GM19239 (cell line): ENCODE measurements at places on chromosomes 16 and 17.

DNA sequence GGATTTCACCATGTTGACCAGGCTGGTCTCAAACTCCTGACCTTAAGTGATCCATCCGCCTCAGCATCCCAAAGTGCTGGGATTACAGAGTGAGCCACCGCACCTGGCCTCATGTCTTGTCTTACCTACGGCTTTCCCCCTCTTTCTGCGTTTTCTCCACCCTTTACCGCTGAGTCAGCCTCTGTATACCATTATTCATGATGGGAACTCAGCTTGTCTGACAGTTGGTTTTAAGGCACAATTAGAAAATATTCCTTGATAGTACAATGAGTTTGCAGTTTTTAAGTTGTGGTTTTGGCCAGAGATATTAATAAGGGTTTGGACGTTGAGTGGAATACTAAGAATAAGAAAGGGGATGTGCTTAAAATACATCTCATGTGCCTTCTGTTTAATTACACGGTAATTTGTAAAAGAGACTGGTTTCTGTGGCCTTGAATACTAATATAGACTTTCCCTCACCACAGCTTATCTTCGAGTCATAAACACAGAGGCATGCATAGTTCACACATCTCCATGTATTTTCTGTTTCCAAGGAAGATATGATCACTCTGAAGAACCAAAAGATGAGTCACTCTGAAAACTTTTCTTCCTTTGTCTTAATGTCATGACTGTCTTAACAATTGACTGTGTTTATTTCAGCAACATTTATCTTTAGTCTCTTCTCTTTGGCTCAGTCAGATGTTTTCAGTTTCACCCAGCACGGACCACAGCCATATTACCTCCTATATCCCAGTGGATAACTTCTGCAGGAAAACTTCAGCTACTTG is 54.4 kb downstream of the PITPNC1 start:
- DNase-seq: no peak

GRCh38 chr17:8255499-8255898 is 6.4 kb downstream of the PFAS start:
- DNase-seq: no peak

DNA sequence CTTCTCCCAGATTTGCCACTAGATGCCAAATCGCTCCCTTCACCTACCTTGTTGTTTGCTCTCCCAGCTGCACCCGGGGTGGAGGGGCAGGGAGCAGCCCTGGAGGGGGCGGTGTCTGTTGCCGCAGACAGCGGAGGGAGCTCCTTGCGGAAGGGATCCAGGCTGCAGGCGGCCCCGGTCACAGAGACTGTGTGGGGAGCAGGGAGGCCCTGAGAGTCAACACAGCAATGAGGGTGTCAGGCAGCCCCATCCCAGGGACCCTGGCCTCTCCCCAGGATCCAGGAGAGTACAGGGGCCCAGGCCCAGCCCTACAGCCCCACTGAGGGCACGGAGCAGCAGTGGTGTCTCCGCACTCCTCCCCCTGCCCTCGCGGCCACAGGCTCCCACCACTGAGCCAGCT is 50.5 kb upstream of the CHMP6 start:
- DNase-seq: no peak

DNA sequence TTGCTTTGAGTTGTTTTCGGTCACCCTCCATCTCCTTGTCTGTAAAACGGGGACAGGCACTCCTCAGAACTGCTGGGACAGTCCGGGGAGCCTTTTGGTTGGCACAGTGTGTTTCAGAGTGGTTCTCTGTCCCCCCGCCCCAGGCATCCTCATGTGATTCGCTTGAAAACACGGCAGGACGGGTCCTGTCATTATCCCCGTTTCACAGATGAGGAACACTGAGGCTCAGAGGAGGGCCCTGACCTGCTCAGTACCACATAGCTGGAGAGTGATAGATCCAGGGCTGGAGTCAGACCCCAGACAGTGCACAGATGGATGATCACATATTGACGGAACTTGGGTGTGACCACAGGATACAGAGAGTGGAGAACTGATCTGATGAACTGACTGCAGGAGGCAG is 13.5 kb upstream of the ADGRG1 start:
- DNase-seq: no peak

- DNase-seq: no peak
Observed at GRCh38 chr17:31721291-31722025, 137.6 kb downstream of the COPRS start.

DNA sequence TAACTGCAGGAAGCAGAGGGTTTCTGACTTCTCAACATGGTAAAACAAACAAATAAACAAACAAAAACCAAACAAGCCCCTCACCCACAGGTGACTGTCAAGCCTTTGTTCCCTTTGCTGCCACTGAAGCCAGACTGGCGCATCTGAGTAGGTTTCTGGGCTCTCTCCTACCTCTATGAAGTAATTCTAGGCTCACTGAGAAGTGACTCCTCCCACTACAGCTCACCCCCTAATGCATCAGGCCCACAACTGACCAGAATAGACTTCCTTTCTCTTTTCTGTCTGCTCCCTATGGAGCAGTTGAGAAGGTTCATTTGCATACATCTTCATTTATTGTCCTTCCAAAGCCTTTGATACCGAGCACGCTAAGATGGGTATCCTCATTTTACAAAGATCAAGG is 77.0 kb upstream of the CCL2 start:
- no peak for DNase-seq

DNA sequence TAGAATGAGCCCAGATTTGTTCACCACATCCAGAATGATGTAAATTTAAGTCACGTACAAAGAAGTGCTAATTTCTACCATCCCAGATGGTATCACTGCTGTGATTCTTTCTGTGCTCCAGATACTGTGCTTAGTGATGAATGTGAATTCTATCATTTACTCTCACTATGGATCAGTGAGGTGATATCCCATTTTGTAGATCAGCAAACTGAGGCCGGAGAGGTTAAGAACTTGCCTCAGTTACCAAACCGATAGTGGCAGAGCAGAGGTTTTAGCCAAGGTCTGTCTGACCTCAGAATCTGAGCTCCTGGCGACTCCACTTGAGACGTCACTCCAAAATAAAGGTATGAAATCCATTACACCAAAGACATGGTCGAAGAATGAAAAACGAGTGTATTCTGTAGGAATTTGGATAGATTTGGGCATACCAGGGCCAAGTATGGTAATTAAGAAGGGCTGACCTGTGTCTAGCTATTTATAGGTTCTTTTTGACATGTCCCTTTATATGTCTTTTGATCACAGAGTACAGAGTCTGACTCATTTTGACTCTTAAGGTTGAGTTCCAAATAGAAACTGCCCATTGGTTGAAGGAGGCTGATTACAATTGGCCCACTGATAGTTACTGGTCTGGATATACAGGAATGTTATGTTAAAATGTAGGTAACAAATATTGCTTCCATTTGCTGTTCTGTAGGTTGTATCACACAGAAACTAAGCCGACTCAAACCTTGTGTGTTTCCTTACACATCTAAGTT is 10.0 kb downstream of the MAP2K6 start:
- no peak for DNase-seq

DNA sequence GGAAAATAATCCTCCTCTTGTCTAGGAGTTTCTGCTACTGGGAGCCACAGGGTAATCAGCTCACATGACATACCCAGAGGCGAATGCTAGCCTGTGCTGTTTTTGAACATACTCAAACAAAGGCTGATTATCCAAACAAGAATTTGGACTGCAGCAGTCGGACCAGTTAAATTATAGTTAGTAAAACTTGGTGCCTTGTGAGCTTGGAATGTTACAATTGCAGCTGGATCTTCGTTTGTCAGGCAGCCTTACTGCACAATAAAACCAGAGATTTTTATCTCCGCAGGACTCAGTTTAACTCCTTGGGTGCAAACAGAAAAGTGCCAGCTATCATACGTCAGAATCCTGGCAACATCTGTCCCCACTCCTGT is 163.8 kb upstream of the TBX2 start:
- DNase-seq: no peak

DNA sequence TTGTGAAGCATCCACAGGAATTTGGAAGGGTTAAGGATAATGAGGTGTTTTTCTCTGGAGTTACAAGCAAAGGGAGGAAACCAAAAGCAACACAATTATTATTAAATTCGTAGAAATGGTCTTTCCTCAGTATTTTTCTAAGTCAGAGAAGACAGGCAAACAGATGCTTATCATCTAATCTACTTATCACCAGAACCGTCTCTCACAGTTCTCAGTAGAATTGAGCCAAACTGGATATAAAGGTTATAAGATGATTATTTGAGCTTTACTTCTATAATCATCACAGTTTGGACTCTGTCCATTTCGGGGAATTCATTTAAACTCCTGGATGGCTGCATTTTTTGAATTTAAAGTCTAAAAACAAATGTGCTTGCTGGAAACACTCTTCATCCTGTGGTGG is 245.0 kb downstream of the KCNJ2 start:
- no peak for DNase-seq

DNA sequence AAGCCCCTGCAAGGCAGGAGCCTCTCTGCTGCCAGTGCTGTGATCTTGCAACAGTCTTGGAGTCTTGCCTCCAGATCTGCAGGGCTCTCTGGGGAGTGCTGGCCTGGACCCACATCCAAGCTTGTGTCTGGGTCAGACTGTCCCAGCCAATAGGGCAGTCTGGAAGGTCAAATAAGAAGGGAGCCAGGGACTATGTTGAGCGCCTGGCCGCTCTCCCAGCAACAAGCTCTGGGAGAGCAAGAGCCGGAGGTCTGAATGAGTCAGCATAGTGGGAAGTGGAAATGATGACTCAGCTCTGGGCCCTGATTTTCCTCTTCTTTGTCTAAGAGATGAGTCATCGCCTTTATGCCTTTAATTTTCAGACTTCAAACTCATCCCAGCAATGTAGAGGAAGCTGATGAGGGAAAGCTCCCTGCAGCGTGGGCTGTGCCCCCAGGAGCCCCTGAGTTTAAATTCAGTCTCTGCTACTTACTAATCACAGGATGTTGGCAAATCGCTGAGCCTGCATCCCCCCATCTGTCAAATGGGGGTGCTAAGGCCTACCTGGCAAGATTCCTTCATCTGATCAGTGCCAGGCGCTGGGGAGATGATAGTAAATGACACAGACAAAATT is 43.6 kb upstream of the HAPSTR1 start:
- DNase-seq: no peak

DNA sequence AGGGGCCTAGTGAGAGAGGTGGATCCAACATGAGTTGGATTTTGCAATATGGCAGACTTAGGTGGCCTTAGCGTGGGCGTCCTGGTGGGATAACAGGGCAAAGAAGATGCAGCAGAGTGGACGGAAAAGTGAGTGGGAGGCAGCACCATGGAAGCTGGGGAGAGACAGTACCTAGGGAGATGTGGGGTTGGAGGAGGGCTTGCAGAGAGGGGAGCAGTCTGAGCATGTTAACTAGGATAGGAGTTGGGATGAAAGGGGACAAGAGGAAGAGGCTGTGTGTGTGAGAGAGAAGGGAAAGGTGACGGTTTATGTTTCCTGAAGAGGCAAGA is 120.1 kb downstream of the NTN1 start:
- DNase-seq: no peak

DNA sequence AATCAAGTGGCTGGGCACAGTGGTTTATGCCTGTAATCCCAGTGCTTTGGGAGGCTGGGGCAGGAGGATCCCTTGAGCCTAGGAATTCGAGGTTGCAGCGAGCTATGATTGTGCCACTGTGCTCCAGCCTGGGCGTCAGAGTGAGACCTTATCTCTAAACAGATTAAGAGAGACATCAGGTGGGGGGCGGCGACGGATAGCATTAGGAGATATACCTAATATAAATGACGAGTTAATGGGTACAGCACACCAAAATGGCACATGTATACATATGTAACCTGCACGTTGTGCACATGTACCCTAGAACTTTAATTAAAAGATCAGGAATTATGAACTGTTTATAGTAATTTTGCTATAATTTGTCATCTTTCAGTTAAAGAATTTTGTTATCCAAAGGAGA is 10.3 kb downstream of the RAD51C start:
- no peak for DNase-seq

DNA sequence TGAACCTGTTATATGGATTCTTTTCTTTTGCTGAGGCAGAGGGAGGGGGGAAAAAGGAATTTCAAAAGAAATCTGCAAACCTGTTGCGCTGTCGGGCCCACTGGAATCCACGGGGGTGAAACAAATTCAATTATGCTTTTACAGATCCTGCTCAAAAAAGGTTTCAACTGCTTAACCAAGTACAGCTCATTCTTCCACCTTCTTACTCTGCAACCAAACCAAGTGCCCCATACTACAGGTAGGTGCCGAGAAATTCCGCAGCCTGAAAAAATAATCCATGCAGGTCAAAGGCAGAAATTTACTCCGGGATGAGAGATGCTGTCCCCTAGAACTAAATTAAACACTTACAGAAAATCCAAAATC is 416 bp downstream of the RNF43 start:
- DNase-seq: no peak

DNA sequence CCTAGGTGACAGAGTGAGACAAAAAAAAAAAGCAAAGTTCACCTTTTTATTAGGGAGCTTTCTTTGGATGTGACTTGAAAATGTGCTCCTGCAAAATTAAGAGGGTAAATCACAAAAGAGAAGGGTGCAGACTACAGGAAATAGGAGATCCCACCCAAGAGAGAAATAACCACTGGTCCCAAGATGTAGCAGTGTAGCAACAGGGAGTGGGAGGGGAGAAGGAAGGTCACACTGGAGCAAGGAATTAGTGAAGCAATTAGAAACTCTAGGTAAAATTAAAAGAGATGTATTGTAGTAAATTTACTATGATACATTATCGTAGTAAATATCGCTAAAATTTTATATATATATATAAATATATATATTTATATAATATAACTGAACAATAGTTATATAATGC is 12.3 kb upstream of the SPN start:
- no peak for DNase-seq

DNA sequence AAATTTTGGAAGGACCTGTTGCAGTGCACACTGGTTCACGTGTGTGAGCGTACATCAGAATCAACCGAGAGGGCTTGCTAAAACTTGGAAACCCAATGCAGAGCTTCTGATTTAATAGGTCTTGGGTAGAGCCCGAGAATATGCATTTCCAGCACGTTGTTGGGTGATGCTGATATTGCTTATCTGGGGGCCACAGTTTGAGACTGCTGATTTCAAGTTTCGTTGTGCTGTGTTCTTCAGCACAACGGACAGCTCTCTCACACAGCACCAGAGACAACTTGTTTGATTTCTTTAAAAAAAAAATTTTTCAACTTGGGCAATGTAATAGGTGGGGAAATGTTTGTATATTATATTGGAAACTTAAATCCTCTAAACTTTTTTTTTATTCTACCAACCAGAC is 9.4 kb downstream of the OR4D2 start:
- DNase-seq: no peak

DNA sequence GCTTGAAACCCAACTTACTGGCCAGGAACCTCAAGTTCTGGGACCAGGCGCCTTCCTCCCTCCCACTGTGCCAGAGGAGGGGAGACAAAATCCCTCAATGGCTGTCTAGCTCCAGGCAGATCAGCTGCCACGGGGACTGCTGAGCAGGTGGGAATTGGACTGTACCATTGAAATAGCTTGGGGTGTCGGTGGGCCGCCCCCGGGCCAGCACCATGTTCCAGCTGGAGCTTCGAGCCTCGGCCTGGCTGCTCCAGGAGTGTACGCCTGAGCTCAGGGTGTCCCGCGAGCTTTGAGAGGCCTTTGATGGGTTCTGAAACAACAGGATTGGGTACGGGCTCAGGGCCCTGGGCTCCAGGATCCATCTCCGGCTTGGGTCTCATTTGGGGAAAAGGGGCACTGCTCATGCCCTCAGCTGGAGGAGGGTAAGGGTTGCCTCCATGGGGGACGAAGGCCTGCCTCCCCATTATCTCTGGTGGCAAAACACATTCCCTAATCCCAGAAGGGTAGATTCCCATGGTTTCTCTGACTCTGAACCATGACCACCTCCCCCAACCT is 4.6 kb upstream of the SPATA32 start:
- DNase-seq: no peak

GRCh38 chr16:48109475-48109874 is 46.3 kb downstream of the ABCC12 start:
- DNase-seq: no peak
